Stimulated activated CD8-positive, alpha-beta memory T cell treated with anti-CD3 and anti-CD28 coated beads, Interleukin-4, amount 100 ng/mL, for 48 hours (primary cell): ENCODE measurements at places on chromosomes 12 and 14.
A peak's percentile ranks its signal among the peaks of the same experiment; 100 is the strongest.

DNA sequence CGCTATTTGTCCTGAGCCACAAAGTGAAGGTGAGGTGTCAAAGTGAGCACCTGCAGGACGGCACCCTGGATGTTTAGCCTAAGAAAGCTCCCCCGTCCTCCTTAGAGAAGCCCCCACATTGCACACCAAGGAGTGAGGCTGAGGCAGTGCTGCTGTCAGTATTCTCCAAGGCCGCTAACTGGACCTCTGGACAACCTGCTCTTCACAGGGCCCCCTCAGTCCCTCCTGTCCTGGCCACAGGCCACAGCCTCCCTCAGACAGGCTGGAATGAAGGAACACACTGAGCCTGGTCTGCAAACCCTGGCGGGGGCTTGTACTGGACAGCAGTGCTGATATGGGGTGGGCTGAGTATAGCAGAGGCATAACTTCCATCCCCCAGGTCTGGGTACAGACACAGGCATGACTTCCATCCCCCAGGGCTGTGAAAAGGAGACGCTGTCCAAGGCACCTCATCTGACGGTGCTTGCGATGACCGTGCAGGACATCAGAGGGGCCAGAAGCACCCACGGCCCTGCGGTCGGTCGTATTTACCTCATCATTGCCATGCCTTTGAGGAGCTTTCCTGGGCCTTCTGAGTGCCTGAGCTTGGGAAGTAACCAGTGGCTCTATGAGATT lies 82.4 kb upstream of the DIO3 start:
- no peak for DNase-seq

DNA sequence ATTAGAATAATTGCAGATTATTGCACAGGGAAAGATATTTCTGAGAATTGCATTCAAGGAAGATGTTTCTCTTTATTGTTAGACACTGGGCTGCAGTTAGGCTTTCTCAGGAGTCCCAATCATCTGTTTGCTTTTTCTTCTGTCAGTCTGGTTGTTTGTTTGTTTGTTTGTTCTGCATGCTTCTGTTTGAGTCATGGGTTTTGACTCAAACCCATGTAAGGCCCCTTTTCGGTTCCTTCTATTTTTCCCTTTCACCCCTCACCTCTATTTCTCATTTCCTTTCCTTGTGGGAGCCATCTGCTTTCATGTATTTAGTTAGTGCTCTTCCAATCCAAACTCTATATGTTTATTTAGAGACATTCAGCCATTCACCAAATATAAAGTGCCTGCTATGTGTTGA lies 25.1 kb upstream of the CISTR start:
- DNase-seq: no peak

DNA sequence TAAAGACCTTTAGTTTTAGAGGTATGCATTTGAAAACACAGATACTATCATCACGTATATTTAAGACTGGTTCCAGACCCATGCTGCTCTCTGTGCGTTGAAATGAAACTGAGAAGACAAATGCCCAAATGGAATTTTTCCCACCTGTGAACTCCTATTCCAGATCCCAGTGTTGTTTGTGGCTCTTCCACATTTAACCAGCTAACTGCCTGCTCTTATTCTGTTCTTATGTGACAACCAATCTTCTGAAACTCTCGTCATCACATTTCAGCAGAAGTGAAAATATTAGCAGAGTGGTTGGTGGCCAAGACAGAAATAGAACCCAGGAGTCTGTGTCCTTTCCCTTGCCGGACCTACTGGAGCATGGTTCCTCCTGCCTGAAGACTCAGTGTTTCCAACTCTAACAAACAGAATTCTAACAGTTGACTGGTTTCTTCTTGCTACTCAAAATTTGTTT lies 460.2 kb downstream of the RAD51B start:
- no peak for DNase-seq

GRCh38 chr14:78254911-78255461 lies 84.8 kb downstream of the NRXN3 start:
- peak; percentile 62 for DNase-seq

DNA sequence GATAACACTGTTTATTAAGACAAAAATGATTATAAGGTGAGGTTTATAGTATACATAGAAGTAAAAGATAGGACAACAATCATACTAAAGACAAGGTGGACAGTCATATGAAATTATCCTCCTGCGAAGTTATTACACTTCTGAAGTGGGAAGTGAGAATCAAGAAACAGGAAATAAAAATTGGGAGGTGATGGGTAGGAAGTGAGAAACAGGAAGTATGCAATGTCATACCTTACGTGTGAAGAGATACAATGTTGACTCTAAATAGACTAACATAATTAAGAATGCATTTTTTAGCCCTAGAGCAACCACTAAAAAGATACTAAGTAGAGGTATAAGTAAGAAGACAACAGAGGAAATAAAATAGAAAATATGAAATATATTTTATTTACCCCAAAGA lies 43.7 kb downstream of the GRIN2B start:
- no peak for DNase-seq

DNA sequence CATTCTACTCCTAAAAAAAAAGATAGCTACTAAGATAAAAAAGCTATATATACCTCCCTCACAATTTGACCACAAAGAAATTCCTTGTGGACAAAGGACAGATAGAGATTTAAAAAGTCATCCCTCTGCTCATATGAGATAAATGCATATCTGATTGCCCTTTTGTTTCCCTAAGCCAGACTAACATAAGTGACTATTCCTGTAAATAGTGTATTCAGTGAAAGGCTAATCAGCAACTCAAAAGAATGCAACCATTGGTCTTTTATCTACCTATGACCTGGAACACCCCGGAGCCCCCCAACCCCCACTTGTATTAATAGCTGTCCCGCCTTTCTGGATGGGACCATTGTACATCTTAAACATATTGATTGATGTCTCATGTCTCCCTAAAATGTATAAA lies 6.3 kb upstream of the TMPO start:
- no peak for DNase-seq

DNA sequence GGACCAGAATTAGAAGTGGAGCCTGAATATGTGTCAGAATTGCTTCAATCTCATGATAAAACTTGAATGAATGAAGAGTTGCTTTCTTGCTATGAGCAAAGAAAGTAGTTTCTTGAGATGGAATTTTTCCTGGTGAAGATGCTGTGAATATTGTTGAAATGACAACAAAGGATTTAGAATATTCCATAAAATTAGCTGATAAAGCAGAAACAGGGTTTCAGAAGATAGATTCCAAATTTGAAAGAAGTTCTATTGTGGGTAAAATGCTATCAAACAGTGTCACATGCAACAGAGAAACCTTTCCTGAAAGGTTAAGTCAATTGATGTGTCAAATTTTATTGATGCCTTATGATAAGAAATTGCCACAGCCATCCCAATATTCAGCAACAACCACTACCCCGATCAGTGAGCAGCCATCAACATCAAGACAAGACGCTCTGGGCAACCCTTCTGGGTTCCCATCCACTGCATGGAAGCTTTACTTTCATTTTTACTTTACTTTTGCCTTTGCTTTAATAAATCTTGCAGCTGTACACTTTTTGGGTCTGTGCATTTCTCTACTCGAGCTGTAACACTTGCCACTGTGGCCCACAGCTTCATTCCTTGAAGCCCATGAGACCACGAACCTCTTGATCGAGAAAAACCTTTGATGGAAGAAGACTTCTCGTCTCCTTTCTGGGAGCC lies 104.0 kb upstream of the SSTR1 start:
- no peak for DNase-seq

DNA sequence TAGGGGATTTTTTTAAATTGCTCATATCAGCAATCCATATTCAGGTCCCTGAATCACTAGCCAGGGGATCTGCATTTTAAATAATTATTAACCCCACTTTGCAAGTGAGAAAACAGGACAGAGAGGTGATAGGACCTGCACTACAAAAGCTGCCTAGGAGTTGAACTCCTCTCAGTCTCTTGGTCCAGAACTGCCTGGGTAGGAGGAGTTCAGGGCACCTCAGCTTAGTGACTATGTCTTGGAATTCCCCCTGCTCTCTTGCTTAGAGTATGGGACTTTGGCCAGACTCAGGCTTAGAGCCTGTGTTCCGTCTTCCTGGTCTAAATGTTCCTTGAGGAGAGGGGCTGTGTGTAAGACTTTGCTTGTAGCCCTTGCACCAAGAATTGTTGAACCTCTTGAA lies 68.2 kb upstream of the WSCD2 start:
- DNase-seq: no peak

DNA sequence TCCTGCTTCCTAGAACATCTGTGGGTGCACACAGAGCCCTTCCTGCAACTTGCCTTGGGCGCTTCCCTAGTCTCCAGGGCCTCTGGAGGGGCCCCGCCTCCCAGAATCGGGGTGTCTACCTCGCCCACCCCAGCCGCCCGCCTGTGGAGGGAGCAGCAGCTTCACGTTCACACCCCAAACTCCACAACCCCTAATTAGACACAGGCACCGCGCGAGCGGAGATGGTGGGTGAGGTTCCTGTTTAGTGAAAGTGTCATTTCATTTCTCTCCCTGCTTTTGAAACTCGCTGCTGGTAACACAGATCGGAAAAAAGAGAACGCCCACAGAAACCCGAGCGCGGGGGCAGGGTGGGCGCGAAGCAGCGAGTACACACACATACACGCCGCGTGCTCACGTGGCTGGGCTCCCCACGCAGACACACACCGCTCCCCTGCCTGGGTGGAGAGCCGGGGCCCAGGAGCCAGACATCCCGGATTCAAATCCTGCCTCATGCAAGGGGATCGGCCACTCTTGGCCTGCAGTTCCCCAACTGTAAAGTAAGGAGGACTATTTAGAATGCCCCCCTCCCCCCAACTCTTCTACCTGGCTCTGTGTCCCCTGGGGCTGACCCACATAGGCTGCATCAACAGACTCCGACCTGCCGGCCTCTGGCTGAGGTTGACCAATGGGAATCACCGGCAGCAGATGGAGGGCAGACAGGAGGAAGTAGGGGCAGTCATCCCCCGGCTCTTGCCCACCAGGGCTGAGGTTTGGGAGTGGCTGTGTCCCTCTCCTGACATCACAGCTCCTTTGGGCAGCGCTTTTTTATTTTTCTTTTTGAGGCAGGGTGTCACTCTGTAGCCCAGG lies 79.2 kb upstream of the NCOR2 start:
- peak; percentile 75 for DNase-seq

GRCh38 chr12:24948757-24949722 lies at the start of gene BCAT1:
Gene BCAT1, minus strand, starts transcription at chr12:24949101. Its CDS starts 169 bp downstream, at chr12:24948932.
- DNase-seq: peak; percentile 69

- DNase-seq: no peak
Observed at GRCh38 chr12:2259369-2259768, 206.6 kb downstream of the CACNA1C start.

DNA sequence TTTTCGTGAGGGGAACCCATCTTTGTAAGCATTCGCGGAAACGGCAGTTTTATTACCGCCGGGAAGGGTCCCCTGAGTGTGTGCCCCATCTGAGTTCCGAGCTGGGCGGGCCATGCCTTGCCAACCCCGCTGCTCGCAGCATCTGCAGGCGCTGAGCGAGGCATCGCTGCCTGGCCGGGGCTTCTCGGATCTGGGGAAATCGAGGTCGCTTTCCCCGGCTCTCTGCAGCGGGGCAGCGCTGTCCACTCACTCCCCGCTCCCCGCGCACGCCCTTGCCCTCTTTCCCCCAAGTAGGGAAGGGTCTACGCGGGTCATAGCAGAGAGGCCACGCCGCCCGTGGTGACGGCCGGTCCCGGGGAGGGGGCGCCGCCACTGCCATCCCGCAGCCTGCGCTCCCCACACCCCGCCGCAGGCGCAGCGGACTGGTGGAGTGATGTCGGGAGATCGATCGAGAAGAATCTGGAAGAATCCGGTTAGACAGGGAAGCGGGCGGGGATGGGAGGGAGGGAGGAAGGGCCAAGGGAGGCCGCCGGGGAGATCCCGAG lies 507 bp upstream of the FKBP4 start:
- peak; percentile 47 for DNase-seq

DNA sequence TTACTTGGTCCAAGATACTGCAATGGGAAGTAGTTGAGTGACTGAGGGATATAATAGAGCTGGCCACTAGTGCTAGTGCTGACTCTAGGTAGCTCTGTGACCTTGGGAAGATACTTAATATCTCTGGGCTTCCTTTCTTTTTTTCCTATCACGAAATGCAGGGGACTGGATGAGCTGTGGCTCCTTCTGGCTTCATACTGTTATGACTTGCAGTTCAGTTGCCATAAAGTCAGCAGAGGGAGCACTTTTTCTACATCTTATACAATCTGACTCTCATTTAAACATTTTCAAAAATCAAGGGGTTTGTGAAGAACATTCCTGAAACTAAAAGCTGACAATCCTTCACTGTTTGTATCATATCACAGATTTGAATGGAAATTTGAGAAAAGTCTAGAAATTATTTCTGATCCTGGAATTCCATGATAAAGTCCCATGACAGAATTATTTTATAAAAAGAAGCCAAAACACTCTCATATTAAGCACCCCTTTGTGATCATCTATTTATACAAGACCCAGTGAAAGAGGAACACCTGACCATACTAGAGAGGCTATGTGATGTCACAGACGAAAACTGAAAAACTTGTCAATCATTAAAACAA lies 5.3 kb downstream of the BHLHE41 start:
- no peak for DNase-seq

DNA sequence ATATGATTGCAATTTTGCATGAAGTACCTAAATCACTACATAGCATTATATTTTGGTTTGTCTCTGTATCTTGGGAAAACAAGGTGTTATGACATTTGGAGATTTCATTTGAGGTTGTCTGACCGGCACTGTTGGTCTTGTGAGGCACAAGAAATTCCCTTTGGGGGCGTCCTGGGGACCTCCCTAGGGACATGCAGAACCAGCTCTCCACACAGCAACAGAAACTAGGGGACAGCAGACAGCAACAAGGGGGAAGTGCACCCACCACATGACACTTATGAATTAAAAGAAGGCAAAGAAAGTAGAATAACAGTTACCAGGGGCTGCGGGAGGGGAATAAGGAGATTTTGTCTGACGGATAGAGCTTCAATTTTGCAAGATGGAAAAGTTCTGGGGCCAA lies 14.4 kb downstream of the DDX54 start:
- no peak for DNase-seq

DNA sequence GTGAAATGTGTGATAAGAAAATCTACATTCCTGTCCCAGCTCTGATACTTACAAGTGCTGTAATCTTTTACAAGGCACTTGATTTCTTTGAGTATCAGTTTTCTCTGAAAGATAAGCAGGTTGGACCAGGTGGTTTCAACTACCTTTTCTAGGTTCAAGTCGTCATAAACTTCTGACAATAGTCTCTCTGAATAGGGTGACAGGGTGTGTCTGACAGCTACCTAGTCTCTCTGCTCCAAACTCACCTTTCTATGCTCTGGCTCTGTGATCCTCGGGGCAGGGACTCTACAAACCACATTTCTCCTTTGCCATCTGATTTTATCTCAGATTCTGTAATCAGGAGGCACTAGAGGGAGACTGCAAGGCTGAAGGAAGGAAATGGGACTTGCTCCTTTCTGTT lies 137.7 kb upstream of the SYT1 start:
- DNase-seq: no peak

GRCh38 chr12:71460850-71461609 lies 21.4 kb downstream of the LGR5 start:
- DNase-seq: no peak

GRCh38 chr14:29108908-29109307 lies 342.3 kb downstream of the FOXG1 start:
- DNase-seq: no peak

GRCh38 chr12:76462668-76463224 lies 96.8 kb downstream of the OSBPL8 start:
- no peak for DNase-seq

- DNase-seq: no peak
Observed at GRCh38 chr14:45610318-45610717, 357.3 kb upstream of the MIS18BP1 start.
